ENCODE measurements at places on chromosomes 12 and 14.

- no peak for DNase-seq
These were observed 20.3 kb downstream of the OR4K2 start for GRCh38 chr14:19895282-19895681.

DNA sequence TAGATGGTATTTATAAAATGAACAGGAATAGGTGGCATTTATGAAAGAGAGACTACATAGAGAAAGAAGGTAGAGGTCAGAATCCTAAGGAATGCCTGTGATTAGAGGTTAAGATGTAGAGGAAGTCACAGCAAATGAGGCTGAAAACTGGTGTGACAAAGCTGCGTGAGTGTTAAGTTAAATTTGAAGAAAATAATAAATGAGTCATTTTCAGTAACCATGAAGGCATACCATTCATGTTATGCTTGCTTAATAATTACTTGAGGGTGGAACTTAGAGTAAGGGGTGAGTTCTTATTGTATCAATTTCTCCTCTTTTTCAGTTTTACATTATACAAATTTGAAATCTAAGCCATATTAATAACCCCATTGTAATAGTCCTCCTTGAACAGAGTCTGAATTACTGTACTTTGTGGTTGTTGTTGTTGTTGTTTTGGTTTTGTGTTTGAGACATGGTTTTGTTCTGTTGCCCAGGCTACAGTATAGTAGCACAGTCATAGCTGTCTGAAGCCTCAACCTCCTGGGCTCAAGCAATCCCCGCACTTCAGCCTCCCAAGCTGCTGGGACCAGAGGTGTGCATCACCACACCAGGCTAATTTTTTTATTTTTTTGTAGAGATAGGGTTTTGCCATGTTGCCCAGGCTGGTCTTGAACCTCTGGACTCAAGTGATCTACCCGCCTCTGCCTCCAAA, 761.5 kb downstream of the GALC start:
- peak; percentile 7 for DNase-seq

DNA sequence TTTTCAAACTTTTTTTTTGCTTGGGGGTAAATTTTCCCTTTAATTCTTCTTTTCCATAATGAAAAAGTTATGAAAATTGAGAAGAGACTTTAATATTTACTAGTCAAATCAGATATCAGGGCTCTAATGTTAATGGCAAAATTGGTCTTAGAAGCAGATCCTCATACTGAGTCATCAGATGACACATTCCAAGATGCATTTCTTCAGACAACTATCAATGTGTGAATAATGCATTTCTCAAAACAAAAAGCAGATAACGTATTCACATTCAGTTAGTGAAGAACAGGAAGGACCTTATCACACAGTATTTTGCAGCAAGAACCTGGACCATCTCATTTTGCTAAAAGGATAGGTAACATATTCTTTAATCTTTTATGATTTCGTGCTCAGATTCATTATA, 130.7 kb downstream of the GPHN start:
- no peak for DNase-seq

DNA sequence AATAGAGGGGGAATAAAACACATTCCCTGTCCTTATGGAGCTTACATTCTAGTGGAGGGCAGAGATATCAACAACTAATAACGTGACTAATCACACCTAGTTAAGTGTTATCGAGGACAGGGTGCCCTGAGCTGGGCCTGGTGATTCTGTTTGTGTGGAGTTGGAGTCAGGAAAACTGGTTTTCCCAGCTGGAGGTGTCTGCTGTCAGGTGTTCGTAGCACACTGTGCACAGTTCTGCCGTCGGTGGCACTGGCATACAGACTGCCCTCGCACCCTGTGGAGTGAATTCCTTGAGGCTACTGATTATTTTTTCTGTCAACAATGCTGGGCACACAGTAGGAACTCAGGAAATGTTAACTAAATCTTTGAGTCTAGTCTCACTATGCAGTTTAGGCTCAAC, 900 bp upstream of the MTERF2 start:
- DNase-seq: no peak

GRCh38 chr12:81949416-81949815, 190.3 kb upstream of the PPFIA2 start:
- no peak for DNase-seq

DNA sequence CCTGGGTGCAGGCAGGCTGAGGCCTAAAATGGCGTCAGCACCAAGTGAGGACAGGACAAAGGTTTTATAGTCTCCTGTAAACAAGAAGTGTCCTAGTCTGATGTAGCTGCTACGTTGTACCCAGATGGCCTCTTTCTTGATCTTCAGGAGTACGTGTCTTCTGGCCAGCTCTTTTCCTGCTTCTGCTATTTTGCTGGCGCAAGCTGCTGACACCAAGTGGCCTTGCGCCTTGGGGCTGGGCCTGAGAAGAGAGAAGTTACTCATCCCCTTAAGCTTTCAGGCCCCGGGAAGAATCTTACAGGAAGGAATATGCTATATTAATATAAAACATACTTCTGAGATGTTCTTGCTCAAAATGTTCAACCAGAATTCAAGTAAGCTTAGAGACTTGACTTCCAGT, 605.2 kb downstream of the GALC start:
- DNase-seq: no peak
